Islet precursor cell (in vitro differentiated cells): ENCODE measurements at places on chromosomes 5 and 9.

DNA sequence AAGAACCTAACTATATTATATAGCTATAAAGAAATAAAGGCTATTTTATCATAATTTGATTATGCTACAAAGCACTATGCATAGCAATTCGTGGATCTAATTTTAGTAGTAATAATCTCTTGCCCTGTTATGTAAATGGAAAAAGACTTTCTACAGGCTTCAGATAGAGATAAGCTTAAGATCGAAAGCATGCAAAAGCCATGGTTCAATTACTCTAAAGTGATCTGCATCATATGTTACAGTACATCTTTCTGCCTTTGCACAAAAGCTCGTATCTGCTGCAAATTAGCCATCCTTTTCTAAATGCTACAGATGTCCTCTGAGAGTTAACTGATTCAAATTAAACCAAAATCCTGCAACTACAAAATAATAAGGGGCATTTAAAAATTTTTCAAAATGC is 234.8 kb upstream of the TMEM161B start:
- no peak for DNase-seq

- peak; percentile 82 for DNase-seq
Observed at GRCh38 chr9:98491828-98492227, 216.9 kb downstream of the GABBR2 start.

DNA sequence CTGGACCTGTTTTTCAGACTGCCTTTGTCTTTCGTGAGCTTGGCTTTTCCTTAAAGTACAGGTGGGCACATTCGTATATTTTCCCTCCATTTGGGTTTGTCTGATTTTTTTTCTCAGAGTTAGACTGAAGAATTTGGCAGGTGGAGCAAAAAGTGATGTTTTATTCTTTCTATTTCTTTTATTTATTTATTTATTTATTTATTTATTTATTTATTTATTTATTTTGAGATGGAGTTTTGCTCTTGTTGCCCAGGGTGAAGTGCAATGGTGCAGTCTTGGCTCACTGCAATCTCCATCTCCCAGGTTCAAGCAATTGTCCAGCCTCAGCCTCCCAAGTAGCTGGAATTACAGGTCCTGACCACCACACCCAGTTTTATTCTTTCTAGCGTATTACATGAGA is 1805.1 kb upstream of the WWC1 start:
- no peak for DNase-seq

DNA sequence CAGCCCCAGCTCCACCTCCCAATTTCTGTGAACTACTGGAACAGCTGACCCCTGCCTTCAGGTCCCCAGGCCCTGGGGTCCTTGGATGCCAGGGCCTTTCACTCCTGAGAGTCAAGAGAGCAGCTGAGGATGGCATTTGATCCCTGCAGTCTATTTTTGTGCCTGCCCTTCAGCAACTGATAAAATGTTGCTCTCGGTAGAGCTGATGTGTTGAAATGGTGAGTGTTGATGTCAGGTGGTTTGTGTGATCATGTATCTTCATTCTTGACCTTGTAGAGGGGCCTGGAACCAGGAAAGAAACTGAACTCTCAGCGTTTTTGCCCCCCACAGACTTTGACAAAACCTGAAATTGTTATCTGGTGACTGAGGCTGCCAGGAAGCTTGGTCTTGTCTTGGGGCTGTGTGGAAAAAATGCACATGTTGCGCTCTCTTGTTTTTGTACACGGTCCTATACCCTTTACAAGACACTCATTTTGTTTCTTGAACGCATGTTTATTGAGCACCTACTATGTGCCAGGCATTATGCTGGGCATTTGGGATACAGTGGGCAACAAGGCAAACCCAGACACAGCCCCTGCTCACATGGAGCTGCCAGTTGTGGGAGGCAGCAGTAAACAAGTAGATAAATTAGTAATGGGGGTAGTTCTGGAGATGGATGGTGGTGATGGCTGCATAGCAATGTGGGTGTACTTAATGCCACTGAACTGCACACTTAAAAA is 78.3 kb downstream of the PPARGC1B start:
- no peak for DNase-seq

- DNase-seq: no peak
Observed at GRCh38 chr9:137273611-137274320, 3.8 kb upstream of the TOR4A start.

DNA sequence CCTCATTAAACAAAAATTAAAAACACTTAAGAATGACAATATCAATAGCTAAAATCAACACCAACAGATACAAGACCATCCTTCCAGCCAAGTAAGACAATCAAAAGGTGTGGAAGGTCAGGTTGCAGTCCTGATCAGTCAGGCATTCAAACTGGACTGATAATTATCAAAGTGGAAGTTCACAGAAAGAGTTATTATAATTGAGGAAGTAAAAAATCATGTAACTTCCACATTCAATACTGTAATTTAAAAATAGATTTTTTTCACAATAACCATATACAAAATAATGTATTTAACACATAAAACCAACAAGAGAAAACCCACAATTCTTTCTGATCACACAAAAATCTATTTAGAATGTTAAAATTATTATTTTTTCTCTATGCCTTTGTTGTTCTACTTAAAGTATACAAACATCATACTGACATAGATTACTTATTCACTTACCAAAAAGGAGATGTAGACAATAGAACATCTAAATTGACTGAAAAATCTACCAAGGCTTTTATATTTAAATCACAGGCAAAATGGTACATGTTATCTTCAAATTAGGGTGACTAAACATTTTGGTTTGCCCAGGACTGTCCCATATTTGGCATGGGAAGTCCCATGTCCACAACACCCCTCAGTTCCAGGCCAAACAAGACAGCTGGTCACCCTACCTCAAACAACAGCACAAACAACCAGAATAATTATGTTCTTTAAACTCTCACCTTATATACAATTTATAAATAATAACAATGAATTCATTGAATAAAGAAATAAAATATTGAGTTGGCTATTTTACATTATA is 142.5 kb upstream of the SLC24A2 start:
- DNase-seq: no peak

GRCh38 chr9:19373527-19373926 is 6.5 kb downstream of the RPS6 start:
- DNase-seq: no peak

DNA sequence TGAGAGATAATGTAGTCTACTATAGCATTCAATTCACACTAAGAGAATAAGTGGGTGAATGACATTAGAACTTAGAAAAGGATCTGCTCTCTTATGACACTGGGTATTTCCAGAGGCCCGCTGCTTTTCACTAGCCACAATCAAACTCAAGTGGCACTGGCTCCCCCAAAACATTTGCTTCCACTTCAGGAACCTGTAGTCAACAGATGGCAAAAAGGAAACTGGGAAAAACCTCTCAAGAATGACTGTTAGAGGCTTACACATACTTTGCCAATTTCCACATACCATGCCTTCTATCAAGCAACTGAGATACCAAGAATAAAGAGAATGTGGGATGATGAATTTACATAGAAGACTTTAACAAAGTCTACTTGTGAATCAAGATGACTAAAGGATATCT is 11.2 kb downstream of the POC5 start:
- no peak for DNase-seq

DNA sequence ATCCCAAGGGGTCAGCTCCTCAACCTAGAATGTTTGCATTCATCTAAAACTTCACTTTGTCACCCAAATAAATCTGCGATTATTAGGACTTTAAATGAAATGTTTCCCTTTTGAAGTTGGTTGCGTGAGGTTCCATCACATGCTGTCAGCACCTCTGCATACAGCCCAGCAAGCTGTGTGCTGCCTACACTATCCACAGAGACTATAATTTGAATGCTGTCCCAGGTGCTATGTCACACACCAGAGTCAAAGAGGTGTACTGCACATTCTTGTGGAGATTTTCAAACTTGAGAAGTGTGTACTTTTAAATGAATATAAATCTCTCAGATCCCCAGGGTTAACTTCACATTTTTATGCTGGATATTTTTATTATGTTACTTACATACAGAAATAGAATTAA is 19.3 kb upstream of the CKS2 start:
- no peak for DNase-seq

DNA sequence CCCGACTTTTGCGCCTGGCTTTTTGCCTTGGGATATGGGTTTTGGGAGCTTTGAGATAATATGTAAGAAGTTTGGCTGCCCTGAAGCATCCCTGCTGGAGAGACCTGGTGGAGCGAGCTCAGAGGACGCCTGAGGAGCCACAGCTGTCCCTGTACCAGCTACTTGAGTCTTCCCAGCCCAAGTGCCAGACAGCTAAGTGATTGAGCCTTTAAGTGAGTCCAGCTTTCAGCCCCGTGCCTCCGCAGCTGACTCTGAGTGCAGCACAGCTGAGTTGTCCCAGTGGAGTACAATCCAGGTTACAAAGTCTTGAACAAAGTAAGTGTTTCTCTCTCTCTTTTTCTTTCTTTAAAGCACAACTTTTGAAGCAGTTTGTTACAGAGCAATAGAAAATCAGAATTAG is 203.8 kb upstream of the DAP start:
- DNase-seq: no peak

DNA sequence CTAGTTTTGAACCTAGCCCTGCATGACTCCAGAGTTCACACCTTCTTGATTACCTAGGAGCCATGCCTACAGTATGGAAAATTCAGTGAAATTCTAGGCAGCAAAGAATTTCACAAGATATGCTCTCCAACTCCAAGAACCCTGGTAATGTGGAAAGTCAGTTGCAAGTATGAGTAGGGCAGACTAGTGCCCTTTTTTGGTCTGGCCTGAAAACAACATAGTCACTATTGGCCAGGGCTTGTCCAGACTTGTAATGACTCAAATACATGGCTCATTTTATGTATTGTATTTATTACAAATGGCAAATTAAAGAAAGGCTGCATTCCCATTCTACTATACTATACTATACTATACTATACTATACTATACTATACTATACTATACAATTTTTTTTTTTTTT is 160.4 kb downstream of the ESM1 start:
- DNase-seq: no peak

DNA sequence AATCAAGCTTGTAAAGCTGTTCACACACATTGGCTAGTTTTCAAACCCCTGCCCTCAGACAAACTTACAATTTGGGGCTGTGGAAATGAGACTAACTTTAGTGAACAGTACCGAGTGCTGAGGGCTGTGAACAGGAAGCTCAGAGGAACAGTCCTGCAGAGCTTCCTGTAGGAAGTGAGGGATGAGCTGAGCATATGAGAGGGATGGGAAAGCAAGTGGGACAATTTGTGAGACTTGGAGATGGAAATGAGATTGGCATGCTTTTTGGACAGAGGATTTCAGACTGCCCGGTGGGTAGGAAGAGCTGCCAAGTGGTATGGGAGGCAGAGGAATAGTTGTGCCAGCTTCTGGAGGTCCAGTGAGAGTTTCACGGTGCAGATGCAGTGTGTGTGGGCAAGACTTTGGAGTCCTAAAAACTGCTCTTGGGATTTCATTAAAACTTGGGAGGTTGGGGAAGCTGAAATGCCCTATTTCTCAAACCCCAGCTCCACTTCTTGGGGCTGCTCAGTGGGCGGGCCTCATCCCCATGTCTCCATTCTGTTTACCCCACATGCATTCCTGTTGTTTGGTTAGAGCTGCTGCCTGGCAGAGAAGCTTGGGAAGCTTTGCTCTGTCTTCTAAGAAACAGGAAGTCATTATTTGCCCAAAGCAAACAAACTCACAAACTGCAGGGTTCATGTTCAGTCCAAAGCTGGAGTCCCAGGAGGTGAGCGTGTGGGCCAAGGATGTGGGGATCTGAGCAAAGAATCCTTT is 267.5 kb downstream of the ZSWIM6 start:
- no peak for DNase-seq

- DNase-seq: no peak
Observed at GRCh38 chr5:100516285-100516684, 18.9 kb upstream of the FAM174A start.

DNA sequence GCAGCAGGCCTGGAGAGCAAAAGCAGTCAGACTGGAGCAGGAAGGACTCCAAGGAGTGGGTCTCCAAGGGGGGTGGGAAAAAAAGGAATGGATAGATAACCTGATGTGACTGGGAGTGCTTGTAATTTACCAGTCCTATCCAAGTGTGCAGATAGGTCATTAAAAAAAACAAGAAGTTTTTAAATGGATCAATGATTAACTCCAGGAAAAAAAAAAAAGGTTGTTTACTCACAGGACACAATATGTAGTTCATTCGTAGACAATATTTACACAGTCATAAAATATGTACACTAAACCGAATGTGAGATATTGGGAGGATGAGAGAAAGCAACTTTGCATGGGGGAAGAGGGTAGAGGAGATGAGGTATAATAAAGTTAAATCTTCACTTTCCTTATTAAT is 20.4 kb downstream of the ZBTB5 start:
- DNase-seq: no peak

DNA sequence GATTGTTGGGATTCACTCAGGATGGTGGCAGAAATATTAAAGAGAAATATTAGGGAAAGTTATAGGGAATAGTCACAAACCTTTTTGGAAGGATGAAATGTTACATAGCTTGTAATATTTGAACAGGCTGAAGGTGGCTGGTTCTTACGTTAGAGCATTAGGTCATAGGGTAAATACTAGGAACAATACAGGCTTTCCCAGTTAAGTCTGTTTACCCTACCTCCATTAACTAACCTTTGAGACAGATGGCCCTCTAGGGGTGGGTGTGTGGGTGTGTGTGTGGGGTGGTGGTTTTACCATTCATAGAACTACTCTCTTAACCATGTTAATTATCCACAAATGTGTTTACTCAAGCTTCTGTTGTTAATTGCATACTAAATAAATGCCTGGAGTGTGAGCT is 94.3 kb upstream of the STK32A start:
- no peak for DNase-seq

DNA sequence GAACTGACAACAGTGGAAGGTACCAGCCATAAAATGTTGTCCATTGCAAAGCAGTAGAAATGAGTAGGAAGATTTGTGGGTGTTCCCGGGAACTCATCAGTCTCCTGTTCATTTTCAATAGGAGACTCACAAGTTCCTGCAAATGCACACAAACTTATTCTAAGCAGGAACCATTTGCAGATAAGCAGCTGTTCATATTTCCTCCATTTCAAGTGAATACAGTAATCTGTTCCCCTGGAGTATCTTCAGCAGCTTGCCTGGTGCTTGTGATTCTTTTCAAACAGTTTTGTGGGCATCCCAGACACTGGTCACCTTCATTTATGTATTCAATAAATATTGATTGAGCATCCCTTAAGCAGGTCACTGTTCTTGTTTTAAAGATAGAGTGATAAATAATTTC is 1315.5 kb upstream of the C9orf72 start:
- no peak for DNase-seq
